ENCODE measurements at places on chromosomes 1 and 21.

DNA sequence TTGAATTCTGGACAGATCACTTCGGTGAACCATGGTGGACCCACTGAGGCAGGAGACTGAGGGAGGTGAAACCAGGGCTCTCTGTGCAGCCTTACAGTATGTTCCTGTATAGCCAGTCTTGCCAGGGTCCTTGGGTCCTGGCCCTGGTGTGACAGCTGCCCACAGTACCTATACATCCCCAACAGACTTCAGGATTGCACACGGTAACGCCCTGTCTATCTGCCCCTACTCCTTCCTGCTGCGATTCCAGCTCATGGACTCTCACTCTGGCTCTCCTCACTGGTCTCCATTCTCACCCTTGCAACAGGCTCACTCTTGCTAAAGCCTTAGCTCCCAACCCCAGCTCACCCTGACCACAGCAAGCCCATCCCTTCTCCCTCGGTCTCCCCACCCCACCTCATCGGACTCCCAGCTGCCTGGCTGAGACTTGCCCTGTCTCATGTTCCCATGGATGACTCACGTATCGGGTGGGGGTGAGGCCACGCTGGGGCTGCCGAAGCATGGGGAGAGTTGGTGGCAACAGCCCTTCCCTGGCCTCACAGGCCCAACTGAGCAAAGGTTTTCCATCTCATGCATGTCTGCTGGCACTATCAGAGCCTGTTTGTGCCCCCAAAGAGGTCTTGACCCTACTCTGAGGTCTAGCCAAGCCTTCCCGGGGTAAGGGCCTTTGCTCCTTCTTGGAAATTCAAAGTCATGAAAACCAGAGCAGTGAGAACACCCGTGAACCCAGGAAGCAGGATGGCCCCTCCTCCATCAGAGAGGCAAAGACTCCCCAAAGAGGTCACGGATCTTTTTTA lies 7.1 kb downstream of the PHLDA3 start:
- peak; percentile 87 for DNase-seq

- no peak for DNase-seq
Observed at GRCh38 chr1:155305881-155306391, 2.7 kb upstream of the FDPS start.

GRCh38 chr21:46082963-46083790 lies 14.7 kb upstream of the COL6A2 start:
- no peak for DNase-seq

GRCh38 chr1:41418857-41419583 lies 57.8 kb downstream of the FOXO6 start:
- peak; percentile 91 for DNase-seq

All from HT-29 (cell line).